Activated CD8-positive, alpha-beta memory T cell treated with anti-CD3 and anti-CD28 coated beads for 4 hours (primary cell): ENCODE measurements at places on chromosomes 5 and 9.

- DNase-seq, result no peak
Measured at GRCh38 chr9:33524306-33524947, 376 bp downstream of the ANKRD18B start.

DNA sequence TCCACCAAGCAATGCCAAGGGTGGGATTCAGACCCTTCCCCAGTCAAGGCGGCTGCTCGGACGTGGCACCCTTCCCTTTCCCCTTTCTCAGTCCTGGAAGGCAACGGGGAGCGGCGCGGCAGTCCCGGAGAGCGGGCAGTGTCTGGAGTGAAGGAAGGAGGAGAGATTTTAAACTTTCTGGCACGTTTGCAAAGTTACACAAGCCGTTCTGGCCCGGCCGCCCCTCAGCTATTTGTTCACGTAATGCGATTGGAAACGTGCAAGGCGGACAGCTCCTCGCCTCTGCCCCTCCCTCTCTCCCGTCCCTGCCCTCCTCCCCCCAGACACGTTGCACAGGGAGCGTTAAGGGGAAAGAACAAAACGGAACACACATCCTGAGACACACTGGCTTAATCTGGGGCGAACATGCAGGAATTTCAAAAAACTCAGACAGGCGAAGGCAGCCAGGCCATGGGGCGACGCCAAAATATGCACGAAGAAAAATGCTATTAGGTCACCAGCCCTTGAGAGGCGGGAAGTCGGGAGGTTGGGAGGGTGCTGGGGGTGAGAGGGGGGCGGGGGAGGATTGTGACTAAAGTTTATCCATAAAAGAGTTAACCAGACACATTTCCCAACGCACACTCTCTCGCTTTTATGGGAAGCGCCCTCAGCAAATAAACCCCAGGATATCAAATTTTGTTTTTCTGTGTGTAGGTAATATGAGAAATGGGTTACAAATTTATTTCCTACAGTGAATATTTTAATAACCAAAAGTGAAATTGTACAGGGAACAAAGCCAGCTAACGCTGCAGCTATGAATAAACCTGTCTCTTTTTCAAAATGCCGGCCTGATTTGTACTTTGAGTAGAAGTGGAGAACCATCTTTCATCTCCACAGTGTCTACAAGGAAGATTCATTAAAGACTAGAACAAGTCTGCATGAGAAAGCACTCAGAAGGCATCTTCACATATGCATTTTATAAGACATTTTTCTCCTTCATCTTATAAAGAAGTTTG, at the start of gene LOX:
Gene LOX (minus strand): TSS at position 144 of the 995 bp plus-strand sequence. CDS start 274 bp downstream, outside the sequence.
- no peak for DNase-seq

DNA sequence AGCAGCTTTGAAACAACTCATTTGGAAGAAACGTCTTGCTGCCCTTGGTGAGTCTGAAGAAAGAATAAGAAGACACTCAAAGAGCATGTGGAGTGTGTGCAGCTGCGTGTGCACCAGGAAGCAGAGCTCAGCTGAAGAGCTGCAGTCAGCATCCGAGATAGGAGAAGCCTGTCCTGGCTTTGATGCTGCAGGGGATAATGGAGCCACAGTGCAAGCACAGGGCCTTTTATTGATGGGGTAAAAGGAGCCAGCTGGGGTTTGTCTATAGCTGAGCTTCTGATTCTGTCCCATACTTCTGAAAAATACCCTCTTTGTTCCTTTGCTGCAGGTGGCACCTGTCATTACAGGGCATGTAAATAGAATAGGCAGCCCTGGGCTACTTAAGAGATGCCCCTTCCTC, 375.7 kb upstream of the ZNF462 start:
- DNase-seq, result no peak

GRCh38 chr5:158848634-158849033, 251.1 kb downstream of the EBF1 start:
- no peak for DNase-seq

DNA sequence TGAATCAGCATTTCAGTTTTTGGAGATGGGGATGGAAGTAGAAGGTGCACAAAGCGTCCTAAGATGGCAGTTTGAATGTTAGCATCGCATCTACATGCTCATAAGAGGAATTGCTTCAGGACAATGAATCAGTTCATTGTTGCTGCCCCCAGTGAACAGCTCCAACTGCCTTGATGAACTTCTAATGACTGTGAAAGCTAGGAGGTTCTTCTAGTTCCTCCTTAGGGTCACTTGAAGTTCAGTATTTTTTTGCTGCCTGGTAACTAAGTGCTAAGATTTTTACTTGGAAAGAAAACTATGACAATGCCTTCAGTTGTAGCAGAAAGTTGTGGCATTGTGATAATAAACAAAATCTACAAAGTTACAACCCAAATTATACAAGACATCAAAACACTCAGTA, 271.6 kb downstream of the RAB3C start:
- DNase-seq, result no peak

DNA sequence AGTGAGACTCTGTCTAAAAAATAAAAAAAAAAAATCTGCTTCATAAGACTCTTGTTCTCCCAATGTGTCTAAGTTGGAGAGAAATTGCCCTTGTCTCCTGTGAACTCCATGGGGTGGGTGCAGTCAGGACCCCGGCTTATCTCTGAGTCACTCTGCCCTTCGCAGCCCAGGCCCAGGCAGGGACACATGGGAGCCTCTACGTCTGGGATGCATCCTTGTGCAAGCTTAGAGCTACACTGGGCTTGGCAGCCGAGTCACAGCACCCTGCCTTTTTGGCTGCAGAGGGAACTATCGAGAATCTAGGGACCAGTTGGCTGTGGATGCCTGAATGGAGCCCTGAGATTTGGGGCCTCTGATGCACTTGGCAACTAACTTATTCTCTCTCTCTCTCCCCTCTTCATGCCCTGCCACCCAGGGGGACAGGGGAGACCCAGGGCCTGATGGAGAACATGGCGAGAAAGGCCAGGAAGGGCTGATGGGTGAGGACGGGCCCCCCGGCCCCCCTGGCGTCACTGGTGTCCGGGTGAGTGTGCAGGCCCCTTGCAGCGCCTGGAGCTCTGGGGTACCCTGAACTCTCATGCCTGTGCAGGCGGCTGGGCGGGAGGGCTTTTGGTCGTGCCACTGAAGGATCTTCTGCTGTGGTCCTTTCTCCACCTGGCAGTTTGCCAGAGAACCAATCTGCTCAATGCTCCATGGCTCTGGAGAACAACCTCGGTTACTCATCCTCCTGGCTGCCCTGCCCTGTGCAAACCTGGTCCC, 47.5 kb upstream of the ORM1 start:
- DNase-seq, result no peak

GRCh38 chr9:120841930-120842684, 615 bp downstream of the PSMD5 start:
- no peak for DNase-seq

DNA sequence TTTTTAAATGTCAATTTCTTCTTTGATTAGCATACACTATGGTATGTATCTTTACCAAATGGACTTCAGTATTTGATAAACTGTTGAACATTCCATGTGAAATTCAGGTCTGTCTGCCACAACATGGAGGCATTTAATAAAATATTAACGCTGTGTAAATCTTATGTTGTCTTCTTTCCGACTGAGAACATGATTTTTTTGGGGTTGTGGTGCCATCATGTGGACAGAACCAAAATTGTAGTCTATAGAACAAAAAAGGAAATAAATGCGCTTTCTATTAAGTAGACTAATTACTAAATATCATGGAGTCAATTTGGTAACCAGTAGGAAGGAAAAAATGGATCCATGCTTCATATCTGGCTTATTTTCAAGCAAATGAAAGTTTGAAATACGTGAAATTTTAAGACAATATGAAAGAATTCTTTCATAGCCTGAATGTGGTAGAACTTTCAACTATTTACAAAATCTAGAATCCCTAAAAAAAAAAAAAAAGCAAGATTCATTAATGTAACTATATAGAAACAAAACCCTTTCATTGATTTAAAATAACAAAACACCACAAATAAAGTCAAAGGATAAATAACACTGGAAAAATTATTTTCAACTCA, 2.8 kb upstream of the PLK2 start:
- no peak for DNase-seq

DNA sequence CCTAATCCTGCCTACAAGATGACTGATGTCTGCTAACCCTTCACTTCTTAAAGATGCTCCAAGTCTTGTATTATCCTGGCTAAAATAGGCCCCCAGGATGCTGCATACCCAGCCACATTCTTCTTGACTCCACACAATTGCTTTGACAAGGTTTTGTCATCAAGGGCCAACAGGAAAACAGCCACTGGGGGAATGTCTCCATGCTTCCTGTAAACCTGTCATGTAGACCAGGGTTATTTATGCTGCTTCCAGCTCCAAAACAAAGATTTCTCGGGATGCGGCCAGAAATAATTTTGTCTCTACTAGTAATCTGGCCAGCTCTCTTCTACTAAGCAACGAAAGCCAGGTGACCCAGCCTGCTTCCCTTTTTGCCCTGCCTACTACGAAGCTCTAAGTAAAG, 53.8 kb downstream of the SHB start:
- DNase-seq, result no peak

- DNase-seq, result no peak
Measured at GRCh38 chr5:39399135-39400036, 25.4 kb downstream of the DAB2 start.

DNA sequence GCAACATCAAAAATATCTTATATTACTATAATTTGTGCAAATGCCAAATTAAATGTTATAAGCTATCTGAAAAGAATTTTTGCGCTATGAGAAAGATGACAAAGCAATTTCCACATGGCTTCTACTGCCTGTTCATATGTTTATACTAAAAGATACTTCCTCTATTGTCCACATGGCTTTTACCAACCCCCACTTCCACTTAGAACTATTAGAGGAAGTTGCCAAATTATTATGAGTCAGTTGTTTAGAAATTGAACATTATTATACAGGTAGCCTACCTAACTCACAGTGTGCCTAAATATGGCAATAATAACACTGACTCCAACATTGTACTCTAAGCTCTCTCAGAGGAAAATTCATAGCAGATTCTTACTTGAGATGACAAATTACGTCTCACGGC, 37.6 kb upstream of the SLC27A6 start:
- no peak for DNase-seq

GRCh38 chr5:156667616-156668015, 182.5 kb upstream of the PPP1R2B start:
- no peak for DNase-seq

- DNase-seq, result no peak
Measured at GRCh38 chr5:30930736-30931135, 262.8 kb upstream of the CDH6 start.

- no peak for DNase-seq
Measured at GRCh38 chr5:31194892-31195555, 1.5 kb downstream of the CDH6 start.

- DNase-seq, result no peak
Measured at GRCh38 chr5:172312286-172312685, 28.7 kb upstream of the UBTD2 start.

GRCh38 chr9:130328349-130328801, 62.8 kb downstream of the HMCN2 start:
- DNase-seq, result no peak

DNA sequence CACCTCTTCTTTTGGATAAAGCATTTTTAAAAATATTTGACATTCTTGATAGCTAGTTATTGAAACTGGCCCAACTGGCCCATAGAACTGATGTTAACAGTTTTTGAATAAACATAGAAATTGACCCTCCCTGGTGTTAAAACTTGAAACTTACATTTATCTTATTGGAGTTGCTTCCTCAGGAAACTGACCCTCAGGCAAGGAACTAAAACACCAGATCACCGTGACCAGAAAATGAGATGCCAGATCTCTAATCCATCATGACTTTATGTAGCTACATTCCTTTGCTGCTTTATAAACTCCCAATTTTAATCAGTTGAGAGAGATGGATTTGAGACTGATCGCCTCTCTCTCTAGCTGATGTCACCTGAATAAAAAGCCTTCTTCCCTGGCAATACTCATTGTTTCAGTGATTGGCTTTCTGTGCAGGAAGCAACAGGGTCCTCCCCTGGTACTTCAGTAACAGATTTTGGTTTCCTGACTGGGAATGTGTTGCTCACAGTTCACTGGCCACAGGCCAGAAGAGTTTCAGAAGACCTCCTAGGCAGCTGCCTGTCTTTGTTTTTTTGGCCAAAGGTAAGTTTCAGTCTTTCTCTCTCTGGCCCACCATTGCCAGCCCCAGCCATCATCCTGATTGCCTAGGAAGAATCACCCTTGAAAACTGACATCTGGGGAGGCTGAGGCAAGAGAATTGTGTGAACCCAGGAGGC, 212.4 kb downstream of the DTWD2 start:
- no peak for DNase-seq

- DNase-seq, result no peak
Measured at GRCh38 chr5:165775111-165775510, 2269.7 kb downstream of the MAT2B start.
